ENCODE measurements at places on chromosomes 12 and 14.
A peak's percentile ranks its signal among the peaks of the same experiment; 100 is the strongest.

GRCh38 chr12:85155791-85156190 lies 119.6 kb downstream of the LRRIQ1 start:
- no peak for DNase-seq

GRCh38 chr12:80190001-80190400 lies 90.7 kb downstream of the OTOGL start:
- DNase-seq = no peak

DNA sequence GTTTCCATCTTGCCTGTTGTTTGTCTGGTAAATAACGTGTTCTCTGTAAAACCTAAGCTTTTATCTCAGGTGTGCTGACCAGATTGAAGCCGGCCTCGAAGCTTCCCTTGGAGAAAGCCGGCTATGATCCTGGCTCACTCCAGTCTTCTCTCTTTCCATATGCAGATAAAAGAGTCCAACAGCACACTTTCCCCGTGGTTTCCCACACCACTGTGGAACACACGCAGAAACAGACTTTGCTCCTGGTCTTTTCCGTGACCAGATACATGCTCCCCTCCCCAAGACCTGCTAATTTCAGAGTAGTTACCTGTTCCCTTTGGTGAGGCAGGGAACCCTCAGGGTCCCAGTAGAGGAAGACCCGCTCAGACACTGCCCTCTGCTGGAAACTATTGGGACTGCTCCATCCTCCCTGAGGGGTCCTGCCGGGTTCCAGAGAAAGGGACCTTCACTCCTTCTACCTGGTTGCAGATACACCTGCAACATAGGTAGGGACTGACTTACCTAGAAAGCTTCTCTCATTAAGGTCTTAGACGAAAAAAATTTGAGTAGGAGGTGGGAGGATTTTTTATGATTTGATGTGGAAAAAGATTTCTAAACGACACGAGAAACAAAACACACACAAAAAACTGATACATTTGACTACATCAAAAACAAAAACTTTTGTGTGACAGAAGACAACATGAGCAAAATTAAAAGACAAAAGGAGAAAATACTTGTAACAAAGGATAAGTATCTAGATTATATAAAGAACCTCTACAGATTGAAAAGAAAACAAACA lies 415.4 kb upstream of the CCDC196 start:
- DNase-seq = peak; percentile 31

- peak; percentile 7 for DNase-seq
These were observed 6.0 kb downstream of the GPR132 start for GRCh38 chr14:105059035-105059924.

DNA sequence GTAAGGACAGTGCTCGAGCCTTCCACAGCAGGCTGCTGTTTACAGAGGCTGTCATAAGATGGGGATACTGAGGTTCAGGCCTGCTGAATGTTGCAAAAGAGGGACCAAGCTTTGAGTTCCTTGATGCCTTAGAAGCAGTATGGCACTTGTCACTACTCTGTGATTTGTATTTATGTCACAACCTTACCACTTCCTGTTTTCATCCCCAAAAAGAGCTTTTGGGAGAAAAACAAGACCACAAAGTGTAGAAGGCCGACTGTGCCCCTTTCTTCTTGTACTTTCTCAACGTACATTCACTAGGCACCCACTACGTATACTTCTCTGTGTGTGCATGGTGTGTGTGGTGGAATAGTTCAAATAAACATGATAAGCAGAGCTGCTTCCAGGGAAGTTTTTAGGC lies 90.1 kb downstream of the DRAM1 start:
- DNase-seq = no peak

DNA sequence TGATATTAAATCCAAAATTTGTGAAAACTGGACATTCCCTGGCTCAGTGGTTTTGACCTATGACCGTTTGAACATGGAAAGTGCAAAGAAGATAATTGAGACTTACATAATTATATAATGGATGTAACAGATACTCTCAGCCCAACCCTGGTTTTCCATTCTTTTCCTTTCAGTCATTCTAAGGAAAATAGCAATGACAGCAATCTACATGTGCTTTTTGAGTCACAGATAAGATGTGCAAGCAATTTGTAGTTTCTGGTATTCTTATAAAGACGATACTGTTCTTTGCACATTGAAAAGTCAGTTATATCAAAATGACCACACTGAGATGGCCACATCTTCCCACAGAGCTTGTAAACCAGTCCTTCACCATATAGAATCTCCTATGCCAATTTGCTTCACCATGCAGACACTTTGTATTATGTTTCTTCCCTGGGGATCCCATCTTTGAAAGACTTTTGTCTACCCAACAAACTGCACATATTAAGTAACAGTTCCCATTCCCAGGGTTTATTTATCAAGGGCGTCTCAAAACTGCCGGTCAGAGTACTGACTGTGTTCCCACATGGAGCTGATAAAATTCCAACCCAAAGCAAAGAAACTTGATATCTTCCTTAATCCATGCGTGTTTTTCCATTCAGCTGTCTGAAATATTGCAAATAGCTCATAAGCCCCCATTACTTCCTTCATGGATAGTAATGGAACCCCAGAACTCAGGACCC lies 34.8 kb downstream of the PLXNC1 start:
- no peak for DNase-seq

DNA sequence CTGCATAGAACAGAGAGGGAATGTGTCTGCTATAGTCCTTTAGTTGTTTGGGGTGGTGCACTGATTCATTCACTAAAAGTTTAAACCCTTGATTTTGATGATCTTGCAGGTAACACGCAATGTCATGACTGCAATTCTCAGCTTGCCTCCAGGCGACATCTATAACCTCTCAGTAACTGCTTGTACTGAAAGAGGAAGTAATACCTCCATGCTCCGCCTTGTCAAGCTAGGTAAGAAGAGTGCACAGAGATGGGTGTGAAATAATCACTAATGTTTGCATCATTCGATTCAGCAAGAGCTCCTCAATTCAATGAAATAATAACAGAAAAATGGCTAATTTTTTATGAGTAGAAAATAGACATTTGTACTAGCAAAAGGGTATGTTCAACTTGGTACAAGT lies 203.7 kb downstream of the PTPRO start:
- no peak for DNase-seq

GRCh38 chr14:54565785-54566409 lies 1.0 kb upstream of the SAMD4A start:
- no peak for DNase-seq

- no peak for DNase-seq
These were observed 207.1 kb upstream of the SLC16A7 start for GRCh38 chr12:59388694-59389093.

- DNase-seq = no peak
These were observed 122.5 kb upstream of the BCAT1 start for GRCh38 chr12:25071366-25071765.

DNA sequence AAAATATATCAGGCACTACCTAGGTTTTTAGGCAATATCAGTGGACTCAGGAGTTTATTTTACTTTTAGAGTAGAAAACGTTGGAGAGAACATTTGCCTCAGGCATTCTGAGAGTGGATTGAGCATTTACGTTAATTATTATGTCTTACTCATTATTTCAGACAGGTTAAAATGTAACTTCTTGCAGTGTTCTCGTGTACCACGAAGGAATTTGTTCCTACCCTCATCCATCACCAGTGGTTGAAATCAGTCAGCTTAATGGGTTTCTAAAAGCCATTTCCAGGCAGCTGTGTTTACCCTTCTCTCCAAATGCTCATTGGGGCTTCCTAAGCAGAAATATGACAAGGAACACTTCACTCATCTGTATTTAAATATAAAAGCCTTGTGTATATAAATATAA lies 9.1 kb upstream of the LDHB start:
- no peak for DNase-seq

GRCh38 chr12:25959071-25959961 lies 834 bp downstream of the RASSF8 start:
- peak; percentile 78 for DNase-seq

DNA sequence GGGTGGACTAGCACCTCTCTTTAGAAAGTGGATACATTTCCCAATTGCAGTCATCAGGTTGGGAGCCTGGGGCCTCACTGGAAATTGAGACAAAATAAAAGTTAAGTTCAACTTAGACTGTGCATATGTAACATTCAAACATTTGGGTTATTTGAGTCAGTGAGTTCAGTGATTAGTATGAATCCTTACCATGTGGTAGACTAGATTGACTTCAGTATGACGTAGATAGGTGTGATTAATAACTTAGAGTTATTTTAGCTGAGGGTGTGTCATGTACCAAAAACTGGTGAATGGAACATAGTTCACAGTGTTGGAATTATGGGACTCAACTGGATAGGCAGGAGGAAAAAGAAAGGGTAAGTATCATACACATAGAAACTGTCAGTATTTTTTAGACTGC lies 8.0 kb upstream of the SSTR1 start:
- no peak for DNase-seq

- no peak for DNase-seq
These were observed 126.8 kb downstream of the TRAFD1 start for GRCh38 chr12:112252184-112252583.

DNA sequence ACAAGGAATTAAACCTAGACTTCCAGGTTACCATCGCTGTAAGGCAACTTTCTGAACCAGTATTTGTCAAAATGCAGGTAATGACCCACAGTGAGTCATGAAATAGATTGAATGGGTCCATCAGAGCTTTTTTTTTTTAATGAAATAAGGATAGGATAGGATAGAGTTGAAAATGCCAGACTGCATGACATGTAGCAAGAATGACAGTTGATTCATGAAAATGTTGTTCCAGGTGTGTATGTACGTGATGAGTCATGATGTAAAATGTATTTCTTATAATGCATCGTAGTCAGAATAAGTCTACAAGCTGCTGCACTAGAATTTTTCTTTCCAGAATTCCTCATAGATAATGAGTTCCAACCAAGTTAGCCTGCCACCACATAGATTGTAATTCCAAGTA lies 184.4 kb upstream of the BCL2L14 start:
- no peak for DNase-seq
